ENCODE measurements at places on chromosomes 13 and 19. TPM values are rescaled to one million over a fixed set of nuclear protein-coding genes. Genes with fewer than 3 reads are reported as not detected.

FUT1 gene
- total RNA-seq: 0.72 TPM

LRRC63 gene
- total RNA-seq: not detected

DHDH gene
- total RNA-seq: 0.52 TPM

EDNRB gene
- total RNA-seq: 6.8 TPM

SIGLECL1 gene
- not detected for total RNA-seq

SLC25A23 gene
- 181 TPM for total RNA-seq

GRCh38 chr13:44697058-44697457 lies 120.9 kb upstream of the TSC22D1 start:
- DNase-seq: no peak

DNA sequence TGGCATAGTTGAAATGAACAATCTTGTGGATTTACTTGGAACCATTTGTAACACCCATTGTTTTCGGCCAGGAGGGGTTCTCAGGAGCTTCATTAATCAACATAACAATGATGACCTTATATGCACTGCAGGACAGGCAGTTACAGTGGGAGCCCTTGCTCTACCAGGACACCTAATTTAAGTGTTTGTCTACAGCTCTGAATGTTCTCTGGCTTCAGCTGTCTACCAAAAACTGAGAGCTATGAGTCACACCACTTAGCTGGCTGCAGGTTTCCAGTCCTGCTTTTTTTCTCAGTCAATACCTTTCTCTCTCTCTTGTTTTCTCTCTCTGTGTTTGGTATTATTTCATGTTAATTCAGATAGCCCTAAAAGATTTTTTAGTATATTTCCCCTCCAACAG lies 105.4 kb upstream of the MBNL2 start:
- no peak for DNase-seq

- DNase-seq: peak; percentile 98
These were observed 12.8 kb downstream of the IER2 start for GRCh38 chr19:13162724-13163608.

GRCh38 chr13:87754097-87754496 lies 82.9 kb downstream of the SLITRK5 start:
- no peak for DNase-seq

- no peak for DNase-seq
These were observed 5.3 kb downstream of the RASIP1 start for GRCh38 chr19:48735031-48735615.

DNA sequence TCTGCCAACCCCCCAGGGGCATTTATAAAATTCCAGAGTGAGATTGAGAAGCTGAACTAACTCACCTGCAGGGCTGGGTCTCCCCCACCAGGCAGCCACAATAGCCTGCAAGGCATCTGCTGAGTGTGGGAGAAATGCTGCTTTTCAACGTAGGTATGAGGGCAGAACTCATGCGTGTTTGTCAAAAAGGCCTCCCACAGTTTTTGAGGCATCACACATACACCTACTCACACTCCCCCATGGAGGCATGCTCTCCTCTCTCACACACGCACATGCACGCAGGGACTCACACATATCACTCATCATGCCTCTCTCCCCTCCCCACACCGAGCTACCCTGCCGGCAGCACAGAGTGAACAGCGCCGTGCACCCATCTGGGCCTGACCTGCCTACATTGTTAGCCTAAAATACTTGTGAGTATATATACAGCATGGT lies 390.5 kb downstream of the FGF9 start:
- DNase-seq: no peak

DNA sequence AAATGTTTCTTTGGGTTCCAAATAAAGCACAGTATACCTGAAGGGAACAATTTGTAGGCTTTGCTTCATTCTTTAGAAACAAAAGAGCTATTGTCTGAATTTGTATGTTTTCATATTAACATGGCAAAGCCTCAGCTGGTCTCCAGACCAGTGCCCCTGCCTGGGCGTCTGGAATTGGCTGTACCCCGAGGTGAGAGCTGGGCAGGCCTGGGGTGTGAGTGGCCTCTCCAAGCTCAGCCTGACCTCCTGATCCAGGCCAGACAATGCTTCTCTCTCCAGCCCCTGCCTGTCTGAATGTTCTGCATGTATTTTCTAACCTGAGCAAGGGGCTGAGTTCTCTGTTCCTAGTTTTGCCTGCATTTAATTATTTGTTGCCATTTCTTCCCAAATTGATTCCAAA lies 66.3 kb upstream of the MCF2L start:
- no peak for DNase-seq

- peak; percentile 97 for DNase-seq
These were observed 20.0 kb upstream of the ERCC1 start for GRCh38 chr19:45443462-45444317.

DNA sequence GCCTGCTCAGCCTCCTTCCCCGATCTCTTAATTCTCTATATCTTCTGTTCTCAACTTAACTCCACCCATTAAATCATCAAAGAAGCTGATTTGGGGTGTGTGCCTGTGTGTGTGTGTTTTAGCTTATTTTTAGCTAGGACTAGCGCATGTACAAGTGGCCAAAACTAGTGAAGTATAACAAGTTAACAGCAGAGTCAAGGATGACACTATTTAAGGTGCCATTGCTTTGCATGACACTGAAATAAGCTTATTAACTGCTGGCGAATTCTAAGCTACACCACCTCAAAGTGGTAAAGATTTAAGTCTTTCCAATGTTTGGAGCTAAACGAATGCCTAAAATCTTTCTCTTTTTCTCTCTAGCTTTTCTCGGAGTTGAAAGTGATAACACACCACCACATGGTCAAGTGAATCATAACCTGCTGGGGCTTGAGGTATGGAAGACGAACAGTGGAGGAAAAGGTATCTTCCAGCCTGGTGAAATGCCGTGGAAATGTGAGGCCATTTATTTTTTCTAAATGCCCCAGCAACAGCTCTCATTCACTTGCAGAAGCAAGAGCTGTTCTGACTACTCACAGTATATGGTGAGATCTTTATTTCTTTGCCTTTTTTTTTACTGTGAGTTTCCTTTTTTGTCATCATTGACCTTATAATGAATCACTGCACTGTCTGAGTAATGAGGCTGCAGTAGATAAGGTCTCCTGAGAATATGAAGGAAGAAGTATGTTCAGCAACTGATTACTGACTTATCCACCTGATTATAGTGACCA lies 570.3 kb downstream of the PCDH9 start:
- no peak for DNase-seq
